Activated CD8-positive, alpha-beta memory T cell treated with anti-CD3 and anti-CD28 coated beads, Interleukin-2, amount 10 ng/mL, durations not matched to agents 7 days and 5 days (primary cell): ENCODE measurements at places on chromosomes 16 and 17.

DNA sequence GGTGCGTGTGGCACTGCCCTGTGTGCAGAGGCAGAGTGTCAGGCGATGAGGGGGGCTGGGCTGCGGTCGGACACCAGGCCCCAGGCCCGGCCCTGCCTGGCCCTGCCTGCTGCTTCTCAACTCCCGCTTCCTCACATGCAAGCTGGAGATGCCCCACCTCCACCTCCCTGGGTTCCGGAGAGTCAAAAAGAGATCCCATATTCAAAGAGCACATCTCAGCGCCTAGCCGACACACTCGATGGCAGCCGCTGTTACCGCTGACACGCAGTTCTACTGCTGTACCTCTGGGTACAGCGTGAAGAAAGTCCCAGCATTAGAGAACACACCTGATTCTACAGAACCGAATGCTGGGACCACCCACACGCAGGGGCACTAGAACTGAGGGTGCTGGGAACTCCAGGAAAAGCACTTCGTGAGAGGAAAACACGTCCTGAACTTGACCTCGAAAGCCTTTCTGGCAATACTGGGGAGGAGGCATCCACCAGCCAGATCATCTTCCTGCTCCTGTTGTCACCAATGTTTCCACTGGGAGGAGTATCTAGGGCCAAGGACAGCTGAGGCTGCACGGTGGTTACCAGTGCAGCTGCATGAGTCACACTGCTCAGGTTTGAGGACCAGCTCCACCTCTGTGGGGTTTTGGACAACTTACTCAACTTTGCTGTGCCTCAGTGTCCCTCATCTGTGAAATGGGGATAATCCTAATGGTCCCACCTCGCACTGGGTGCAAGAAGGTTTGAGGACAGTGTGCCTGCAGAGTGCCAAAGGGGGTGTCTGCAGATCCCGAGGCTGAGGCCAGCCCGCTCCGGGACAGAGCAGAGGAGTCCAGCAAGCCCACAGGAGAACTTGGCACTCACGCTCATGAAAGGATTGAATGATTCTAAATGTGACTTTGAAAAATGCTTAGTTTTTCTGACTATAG, 100.4 kb upstream of the DNAH17 start:
- no peak for DNase-seq

DNA sequence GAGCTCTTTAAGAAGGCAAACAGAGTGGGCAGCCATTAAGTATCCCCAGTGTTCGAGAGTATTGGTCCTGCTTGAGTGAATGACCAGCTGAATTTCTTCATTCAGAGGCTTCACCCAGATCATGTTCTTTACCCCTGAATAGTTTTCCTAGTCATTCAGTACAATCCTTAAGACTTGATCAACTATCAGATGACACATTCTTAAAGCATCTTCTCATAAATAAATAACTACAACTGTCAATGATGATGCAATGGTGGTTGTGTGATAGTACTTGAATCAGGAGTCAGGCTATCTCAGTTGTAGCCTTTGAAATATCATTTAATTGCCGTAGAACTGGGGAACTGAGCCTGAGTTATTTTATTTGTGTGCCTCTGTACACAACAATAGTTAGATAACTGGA, 416.8 kb upstream of the CCL2 start:
- DNase-seq = no peak

DNA sequence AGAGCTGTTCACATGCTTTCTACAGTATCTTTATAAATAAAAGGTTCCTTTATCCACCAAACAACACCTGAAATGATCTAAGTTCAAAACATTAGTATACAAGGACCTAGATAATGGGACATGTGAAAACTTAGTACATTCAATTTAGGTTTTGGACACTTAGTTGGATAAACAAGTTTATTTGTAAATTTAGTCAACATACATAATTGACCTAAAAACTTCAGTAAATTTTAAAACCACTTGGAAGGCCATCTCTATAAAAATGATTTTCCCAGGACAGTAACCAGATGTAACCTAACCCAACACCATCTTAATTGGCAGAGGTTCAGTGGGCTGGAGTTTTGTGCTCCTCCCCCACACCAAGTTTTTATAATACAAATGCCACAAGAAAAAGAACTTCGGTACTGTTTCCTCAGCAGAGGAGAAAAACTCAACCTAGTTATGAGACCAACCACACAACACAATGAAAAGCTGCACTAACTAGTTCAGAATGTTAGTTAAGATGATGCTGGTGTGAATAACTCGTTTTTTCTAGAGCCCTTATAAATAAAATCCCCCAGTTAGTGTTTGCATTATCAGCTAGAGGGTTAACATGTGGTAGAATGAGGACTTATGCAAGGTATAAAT, 7.2 kb upstream of the UNK start:
- DNase-seq = no peak

GRCh38 chr17:29962656-29963055, 21.2 kb downstream of the EFCAB5 start:
- DNase-seq = no peak

- DNase-seq = no peak
These were observed 107.9 kb downstream of the AIPL1 start for GRCh38 chr17:6327007-6327406.

GRCh38 chr17:30590081-30590733, 113.0 kb downstream of the GOSR1 start:
- DNase-seq = no peak

DNA sequence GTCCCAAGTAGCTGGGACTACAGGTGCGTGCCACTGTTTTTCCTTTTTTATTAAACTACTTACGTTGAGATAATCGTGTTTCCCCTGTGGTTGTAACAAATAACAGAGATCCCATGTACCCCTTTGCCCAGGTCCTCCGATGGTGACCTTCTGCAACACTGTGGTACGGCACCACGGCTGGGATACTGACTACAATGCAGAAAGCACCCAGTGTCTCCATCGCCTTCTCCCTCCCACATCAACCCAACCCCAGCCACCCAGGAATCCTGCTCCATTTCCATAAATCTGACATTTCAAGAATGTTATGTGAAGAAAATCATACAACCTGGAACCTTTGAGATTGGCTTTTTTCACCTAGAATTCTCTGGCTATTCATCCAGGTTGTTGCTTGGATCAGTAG, 22.1 kb downstream of the MPRIP start:
- DNase-seq = no peak

DNA sequence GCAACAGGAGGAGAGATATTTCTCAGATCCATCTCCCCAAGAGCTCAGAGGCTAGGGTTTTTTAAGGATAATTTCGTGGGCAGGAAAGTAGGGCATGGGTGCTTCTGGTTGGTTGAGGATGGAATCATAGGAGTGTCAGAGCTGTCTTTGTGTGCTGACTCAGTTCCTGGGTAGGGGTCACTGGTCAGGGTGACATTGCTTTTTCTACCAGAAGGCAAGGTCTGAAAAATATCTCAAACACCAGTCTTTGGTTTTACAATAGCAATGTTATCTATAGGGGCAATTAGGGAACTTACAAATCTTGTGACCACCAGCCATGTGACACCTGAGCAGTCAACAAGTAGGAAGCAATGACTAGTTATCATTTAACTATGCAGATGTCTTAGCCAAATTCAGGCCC, 82.9 kb upstream of the DYNLRB2 start:
- DNase-seq = no peak

DNA sequence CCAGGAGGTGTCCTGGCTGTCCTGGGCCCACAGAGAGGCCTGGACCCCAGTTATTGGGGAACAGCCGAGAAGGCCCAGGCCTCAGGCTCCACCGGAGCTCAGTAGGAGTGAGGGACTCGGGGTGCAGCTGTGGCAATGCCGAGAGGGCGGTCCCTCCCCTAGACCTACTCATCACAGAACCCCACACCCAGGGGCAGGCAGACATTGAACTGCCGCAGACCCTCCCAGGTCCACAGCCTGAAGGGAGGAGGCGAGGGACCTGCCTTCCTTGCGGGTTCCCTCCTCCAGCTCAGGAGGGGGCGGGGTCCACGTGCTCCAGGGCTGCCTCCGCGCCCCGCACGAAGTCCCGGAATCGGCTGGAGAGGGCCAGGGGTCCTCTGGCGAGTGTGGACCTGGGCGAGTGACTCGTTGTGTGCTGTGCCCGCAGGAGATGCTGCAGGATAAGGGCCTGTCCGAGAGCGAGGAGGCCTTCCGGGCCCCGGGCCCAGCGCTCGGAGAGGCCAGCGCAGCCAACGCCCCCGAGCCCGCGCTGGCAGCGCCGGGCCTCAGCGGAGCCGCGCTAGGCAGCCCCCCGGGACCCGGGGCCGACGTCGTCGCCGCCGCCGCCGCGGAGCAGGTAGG, 3.9 kb downstream of the TBX4 start:
- no peak for DNase-seq

GRCh38 chr17:31392002-31392855, 754 bp downstream of the RAB11FIP4 start:
- peak; percentile 35 for DNase-seq

GRCh38 chr17:36066365-36066985, 2.4 kb downstream of the CCL18 start:
- peak; percentile 88 for DNase-seq

GRCh38 chr17:10600571-10600970, 51.1 kb upstream of the MYH2 start:
- DNase-seq = no peak

DNA sequence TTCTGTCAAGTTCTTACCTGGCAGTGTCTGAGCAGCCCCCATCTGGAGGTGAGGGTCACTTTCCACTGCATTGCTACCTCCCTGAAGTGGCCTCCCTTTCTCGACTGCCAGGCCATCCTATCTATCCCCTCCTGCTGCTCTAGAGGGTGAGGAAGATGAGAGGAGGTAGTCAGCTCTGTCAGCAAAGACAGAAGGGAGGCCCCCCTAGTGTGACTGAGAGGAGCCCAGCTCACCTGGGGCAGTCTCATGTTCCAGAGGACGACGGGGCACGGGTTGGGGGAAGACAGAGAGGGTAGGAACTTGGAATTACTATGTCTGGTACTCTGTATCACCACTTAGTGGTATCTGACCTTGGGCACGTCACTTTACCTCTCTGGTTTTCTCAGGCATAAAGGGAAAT, 22.0 kb downstream of the MYO19 start:
- DNase-seq = no peak

GRCh38 chr17:39757176-39757662, 19.5 kb downstream of the GRB7 start:
- no peak for DNase-seq

GRCh38 chr16:85164838-85165516, 52.7 kb upstream of the CIBAR2 start:
- no peak for DNase-seq

GRCh38 chr17:41547921-41548843, 20.1 kb upstream of the KRT19 start:
- peak; percentile 68 for DNase-seq

DNA sequence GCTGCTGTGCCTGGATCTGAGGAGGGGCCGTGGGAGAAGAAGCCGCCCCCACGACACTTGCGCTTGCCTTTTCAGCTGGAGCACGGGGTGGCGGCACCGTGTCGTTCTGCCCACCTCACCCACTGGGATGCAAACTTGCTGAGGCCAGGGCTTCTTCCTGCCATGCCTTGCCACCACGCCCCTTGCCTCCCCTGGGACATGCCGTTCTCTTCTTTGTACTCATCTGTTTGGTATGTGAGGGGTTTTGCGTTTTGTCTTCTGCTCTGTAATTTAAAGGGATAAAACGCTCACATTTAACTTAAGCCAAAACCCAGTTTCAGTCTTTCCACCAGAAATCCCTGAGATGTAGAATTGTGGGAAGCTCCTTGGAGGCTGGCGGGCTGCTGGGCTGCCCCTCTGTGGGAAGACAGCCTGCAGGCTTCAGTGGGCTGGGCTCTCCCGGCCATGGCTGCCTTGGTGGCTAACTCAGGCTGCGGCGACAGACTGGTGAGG, 180.2 kb downstream of the RPTOR start:
- DNase-seq = no peak

DNA sequence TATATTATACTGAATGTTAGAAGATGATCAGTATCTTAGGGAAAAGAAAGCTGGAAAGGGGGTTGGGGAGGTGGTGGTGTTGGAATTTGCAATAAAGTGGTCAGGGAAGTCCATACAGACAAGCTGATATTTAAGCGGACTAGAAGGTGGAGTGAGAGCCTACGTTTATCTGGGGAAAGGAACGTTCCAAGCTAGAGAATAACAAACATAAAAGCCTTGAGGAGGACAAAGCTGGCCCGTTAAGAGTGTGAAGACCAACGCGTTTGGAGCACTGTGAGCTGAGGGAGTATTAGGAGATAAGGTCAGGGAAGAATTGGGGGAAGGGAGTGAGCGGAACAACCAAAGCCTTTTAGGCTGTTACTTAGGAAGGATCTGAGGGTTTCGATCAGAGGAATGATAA, 1.4 kb downstream of the DDX42 start:
- DNase-seq = no peak

DNA sequence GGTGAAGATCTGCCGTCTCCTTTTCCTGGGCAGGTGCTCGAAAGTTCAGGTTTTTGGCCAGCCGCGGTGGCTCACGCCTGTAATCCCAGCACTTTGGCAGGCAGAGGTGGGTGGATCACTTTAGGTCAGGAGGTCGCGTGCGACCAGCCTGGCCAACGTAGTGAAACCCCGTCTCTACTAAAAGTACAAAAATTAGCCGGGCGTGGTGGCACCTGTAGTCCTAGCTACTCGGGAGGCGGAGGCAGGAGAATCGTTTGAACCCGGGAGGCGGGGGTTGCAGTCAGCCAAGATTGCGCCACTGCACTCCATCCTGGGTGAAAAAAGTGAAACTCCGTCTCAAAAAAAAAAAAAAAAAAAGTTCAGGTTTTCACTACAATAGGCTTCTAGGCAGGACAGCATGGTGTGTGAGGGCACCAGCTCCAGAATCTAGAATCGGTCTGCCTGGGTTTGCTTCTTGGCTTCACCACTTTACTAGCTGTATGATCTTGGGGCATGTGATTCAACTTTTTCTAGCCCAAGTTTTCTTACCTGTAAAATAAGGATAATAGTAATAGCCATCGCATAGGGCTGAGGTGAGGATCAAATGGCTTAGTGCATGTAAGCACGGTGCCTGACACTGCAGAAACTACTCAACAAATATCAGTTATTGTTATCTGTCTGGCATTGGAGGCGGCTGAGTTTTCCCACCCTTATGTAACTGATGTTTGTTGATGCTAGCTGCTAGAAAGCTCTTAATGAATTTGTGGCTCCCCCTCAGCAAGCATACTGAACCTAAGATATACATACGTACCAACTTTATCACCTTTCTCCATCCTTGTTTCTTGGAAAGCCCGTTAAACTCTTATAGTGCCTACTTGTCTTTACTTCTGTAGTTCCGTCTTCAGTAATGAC, 1.3 kb downstream of the PSMD12 start:
- no peak for DNase-seq

GRCh38 chr16:89089120-89089519, 4.5 kb upstream of the ACSF3 start:
- no peak for DNase-seq
